GM23248 (cell line): ENCODE measurements at places on chromosomes 5 and 9. TPM values are rescaled to one million over a fixed set of nuclear protein-coding genes. Genes with fewer than 3 reads are reported as not detected.

PCDHGC4 gene
- 0.11 and 0.16 TPM in 2 replicates for polyA plus RNA-seq

RFX3 gene
- polyA plus RNA-seq: 0.80 and 1.2 TPM in 2 replicates

DNA sequence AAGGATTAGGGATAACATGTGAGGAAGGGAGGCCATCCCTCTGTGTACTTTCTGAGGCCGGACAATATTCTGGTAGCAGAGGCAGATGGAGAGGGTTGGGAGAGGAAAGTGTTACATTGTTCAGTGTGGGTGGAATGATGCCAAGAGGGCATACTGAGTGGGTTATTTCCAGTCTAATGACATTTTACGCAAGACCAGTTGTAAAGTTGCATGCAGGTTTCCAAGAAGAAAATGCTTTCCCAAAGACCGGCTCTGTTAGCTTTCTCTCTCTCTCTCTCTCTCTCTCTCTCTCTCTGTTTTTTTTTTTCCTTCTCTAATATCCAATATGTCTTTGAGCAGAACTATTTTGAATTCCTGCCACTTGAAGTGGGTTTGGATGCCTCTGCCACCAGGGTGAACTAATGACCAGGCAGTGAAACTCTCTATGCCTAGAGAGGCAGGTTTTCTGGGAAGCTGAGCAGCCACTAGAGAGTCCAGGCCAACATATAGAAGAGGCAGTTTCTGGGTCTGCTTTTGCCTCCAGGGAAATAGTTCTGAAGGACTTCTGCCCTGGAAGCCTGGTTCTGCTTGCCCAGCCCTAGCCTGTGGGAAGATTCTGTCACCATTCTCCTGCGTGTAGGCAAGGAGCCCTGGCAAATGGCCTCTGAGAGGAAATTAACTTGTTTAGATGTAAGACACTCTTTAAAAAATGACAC is 24.4 kb upstream of the ZNF366 start:
- DNase-seq: peak; percentile 54

DNA sequence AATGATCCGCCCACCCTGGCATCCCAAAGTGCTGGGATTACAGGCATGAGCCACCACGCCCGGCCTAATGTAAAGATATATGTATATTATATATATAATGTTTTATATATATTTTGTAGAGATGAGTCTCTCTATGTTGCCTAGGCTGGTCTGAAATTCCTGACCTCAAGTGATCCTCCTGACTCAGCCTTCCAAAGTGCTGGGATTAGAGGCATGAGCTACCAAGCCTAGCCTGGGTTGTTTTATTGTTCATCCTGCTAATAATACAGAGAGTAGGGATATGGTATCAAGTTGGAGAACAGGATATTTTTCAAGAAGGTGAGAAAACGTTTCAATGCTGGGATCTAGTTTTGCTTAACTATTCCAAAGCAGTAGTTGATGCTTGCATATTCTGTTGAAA is 2.9 kb downstream of the SEC24A start:
- DNase-seq: peak; percentile 55

HRH2 gene
- not detected in 2 replicates for polyA plus RNA-seq

DNA sequence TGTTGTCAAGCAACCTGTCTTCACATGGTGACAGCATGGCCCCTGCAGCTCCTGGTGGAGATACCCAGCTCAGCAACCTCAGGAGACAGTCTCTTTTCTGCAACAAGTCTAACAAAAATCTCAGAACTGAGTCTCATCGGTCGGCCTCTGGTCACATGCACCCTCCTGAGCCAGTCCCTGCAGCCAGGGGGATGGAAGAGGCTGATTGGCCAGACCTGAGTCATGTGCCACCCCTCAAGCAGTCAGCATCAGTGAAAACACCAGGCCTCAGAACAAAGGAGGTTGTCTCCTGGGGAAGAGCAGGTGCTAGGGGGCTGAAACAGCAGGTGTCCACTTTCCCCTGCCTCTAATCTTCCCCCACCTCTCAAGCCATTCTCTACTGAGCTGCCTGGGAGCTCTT is 54.4 kb downstream of the SMIM23 start:
- DNase-seq: no peak

DNA sequence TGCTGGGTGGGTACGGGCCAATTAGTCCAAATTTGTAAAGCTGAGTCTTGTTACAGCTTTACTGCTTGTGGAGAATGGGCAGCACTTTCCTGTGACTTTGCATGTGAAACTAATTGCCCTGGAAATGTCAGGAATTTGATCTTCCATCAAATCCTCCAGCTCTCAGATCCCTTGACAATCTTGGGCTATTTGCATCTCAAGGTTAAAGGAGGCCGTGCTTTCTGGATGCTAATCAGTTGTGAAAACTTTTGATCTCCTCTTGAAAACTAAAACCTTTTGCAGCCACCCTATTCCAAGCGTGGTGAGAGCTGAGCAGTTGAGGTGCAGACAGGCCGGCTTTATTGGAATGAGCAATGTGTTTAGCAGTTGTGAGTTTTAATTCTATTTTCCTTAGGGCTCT is 68.0 kb upstream of the CLINT1 start:
- no peak for DNase-seq

DNA sequence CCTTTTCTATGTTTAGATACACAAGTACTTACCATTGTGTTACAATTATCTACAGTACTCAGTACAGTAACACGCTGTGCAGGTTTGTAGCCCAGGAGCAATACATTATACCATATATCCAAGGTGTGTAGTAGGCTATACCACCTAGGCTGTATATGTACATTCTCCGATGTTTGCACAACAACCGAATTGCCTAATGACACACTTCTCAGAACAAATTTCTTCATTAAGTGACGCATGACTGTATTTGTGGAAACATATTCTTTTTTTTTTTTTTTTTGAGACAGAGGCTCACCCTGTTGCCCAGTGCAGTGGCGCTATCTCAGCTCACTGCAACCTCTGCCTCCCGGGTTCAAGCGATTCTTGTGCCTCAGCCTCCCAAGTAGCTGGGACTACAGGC is 4.0 kb upstream of the RAD23B start:
- DNase-seq: no peak

DNA sequence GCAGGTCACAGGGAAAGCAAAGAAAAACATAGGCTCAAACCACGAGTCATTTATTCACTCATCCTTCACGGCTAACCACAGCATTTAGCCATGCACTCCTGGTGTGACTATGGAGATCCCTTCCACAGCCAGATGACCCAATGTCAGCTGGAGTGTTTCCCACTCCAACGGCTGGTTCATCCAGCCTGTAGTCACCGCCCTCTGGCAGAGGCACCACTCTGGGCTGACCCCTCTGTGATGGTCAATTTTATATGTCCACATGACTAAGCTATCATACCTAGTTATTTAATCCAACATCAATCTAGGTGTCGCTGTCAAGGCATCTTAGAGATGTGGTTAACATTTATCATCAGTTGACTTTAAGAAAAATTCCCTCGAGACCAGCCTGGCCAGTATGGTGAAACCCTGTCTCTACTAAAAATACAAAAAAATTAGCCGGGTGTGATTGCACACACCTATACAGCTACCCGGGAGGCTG is 9.5 kb upstream of the PHF19 start:
- peak; percentile 87 for DNase-seq

DNA sequence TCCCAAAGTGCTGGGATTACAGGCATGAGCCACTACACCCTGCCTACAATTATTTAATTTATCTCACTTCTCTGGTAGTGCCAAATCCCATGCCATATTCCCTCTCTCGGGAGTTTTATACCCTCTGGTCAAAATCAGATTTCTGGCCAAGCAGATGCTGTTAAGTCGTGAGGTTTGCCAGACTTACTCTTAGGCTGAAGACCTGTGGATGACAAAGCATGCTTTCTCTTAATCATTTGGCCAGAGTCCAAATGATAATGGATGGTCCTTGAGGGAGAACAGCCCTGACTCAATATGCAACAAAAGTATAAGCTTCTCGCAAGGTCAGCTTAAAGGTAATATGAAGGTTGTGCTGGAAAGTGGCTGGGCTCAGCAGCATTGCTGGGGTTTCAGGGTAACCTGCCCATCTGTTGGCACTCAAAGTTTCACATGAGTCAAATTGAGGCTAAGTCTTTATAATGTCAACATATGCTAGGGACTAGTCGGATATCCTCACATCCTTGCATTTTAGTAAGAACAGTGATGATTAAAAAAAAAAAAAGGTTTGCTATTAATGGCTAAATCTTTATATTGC is 280.1 kb downstream of the KIF4B start:
- DNase-seq: no peak

PROB1 gene
- 0.55 and 0.63 TPM in 2 replicates for polyA plus RNA-seq

- peak; percentile 8 for DNase-seq
Observed at GRCh38 chr5:9549941-9550340, 4.1 kb upstream of the SEMA5A start.

MUSK gene
- not detected in 2 replicates for polyA plus RNA-seq

DNA sequence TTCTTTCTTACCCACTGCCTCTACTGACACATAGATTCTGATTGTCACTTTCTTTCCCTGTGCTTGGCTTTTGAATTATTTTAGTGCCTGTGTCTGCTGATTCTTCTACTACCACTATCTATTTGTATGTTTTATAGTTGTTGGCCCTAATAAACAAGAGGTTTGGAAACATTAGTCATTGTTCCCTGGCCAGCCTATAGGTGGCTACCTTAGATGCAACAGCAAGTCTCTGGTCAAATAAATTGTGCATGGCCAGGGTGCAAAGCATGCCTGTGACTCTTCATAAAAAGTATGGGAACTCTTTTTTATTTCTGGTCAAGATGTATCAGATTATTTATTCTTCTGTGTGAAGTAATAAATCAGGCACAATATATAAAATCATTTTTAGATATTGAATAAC is 124.4 kb downstream of the PLK2 start:
- peak; percentile 4 for DNase-seq

DNA sequence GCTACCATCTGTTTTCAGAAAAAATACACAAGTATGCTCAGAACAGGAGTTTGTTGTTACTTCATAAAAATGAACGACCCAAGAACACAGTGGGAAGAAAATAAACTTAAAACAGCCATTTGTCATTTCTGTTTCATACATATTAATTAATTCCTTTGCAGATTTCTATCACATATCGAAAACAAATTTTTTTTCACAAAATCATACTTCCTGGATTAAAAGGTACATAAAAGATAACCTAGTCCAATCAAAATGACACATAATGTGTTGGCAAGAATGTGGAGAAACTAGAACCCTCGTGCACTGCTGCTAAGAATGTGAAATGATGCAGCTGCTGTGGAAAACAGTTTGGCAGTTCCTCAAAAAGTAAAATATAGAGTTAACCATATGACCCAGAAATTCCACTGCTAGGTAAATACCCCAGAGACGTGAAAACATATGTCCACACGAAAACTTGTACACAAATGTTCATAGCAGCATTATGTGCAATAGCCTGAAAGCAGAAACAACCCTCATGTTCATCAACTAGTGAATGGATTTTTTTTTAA is 46.0 kb downstream of the MYO10 start:
- DNase-seq: peak; percentile 48

- no peak for DNase-seq
Observed at GRCh38 chr9:113962396-113962795, 86.3 kb downstream of the ZNF618 start.

STPG3 gene
- polyA plus RNA-seq: not detected in 2 replicates

AGXT2 gene
- polyA plus RNA-seq: not detected in 2 replicates

GRCh38 chr5:52995914-52996313 is 6.8 kb downstream of the ITGA2 start:
- DNase-seq: no peak

DNA sequence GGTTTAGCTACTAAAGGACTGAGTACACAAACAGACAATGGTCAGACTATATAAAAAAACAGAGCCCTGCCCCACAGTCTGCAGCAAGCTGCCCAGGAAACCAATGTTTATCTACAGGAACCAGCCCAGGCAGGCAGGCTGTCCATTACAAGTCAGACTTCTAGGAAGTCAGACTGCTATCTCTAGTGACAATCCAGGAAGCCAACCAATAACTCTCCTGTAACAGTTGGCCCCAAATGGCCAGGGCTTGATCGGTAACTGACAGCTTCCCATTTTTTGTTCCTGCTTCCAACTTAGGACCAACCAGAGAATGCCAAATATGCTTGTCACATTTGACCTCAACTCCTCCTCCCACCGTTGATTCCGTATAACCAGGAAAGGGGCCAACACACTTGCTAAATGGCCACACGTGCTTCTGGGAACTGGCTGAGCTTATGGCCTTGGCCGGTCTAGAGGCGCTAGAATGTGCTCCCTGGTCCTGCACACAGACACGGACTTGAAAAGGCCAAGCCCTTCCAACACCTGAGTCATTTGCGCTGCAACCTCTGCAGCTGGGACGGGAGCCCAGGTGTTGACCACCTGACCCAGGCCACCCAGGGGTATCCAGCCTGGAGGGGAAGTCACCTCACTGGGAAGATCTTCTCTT is 79.6 kb upstream of the CDK20 start:
- DNase-seq: no peak

IL7R gene
- 10.9 and 13.9 TPM in 2 replicates for polyA plus RNA-seq

SPOCK1 gene
- polyA plus RNA-seq: 471 and 532 TPM in 2 replicates

DNA sequence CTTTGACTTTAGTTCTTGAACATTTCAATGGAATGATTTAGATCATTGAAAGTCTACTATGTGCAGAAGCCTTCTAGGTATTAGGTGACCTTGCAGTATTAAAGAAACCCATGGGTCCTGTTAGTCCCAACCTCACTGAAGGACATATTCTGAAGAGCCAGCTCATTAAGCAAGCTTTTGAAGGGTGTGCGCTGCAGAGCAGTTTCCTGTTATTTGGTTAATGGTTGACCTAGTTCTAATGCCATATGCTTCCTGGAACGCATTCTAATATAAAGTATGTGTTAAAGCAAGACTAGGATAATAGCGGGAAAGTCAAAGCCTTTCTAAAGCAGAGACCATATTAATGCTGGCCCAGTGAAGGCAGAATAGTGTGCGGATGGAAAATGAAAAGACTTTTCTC is 20.1 kb downstream of the ZNF462 start:
- DNase-seq: no peak

N4BP3 gene
- polyA plus RNA-seq: 0.09 and 0.16 TPM in 2 replicates

GRCh38 chr9:134456756-134457305 is 130.6 kb downstream of the RXRA start:
- DNase-seq: no peak

GRCh38 chr5:32572778-32573480 is 12.4 kb upstream of the SUB1 start:
- DNase-seq: no peak

UNC13B gene
- 5.5 and 6.3 TPM in 2 replicates for polyA plus RNA-seq

DNA sequence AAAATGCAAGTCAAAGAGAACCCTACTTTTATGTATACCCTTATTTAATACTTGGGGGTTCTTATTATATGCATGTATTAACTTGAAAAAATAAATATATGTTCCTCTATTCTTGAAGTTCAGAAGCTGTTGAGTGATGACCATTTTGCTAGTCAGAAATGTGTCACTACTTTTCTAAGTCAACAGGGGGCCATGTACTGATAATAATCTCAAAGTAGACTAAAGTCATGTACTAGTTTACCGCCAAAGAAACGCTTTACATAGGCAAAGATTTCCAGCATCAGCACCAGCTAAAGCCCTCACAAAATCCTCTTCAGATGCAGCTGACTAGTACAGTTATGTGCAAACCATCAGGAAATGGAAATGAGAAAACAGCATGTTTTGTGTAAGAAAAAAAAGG is 5.7 kb upstream of the BHMT start:
- no peak for DNase-seq

KIF4B gene
- not detected in 2 replicates for polyA plus RNA-seq

DNA sequence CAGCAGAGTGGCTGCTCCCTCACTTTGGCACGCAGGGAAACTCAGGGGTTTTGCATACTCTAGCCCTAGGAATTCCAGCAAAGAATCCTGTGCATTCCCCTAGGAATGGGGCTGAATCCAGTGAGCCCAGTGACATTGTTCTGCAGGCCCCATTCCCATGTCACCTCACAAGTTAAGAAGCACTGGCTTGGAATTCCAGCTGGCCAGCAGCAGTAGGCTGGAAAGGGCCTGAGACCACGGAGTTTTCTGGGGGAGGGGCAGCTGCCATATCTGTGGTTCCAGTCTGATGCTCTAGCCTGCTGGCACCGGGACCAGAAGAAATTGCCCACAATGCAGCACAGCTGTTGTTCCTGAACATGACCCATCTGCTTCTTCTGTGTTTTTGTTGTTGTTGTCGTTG is 217.6 kb upstream of the DMRTA1 start:
- DNase-seq: no peak
